ENCODE measurements at places on chromosomes 13 and 19.

DNA sequence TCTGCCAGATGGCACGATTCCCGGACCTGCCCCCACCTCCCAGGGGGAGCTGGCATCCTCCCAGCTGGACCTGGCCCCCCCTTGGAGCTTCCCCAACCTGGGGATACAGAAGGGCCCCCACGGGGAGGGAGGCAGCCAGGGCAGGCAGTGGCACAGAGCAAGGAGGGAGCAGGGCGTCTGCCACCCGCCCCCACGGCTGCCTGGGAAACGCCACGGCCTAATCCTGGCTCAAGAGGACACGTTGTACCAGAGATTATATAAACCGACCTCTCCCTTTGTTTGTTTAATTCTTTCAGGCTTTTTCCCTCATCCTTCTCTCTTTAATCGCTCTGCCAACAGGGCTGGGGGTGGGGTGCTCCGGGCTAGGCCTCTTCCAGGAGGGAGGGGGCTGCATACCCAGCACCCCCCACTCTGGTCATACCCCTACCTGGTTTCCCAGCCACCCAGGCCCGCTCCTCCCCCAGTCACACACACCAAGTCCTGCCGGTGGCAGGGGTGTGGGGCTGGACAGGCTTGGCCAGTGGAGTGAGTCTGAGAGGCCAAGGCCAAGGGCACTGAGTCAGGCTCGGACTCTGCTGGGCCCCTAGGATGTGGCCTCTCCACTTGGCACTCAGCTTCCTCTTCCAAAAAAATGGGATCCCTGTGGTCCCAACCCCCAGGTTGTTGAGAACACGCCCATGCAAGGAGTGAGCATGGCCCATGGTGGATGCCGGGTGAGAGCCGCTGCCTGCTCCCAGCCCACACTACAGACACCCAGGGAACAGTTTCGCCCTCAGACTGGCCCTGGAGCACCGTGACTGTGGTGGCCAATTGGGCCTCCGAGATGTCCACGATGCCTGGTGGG lies 29.5 kb upstream of the NFIC start:
- DNase-seq: no peak

DNA sequence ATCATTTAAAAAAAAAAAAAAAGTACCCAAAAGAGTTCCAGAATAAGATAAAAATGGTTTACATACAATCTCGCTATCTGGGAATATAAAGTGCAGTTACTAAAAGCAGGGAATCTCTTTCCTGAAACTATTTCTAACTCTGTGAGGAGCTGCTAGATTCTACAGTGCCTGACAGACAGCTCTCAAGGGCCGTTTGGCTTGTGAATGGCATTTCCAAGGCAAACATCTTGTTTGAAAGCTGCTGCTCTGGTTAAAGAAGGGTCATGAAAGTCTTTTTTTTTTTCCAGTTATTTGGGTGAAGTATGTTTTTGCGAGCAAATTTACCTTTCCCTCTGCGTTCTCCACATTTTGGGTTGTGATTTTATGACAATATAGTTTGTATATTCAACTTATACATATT lies 29.0 kb upstream of the CEACAM21 start:
- DNase-seq: no peak

- no peak for DNase-seq
Measured at GRCh38 chr19:49938662-49939061, 9.4 kb upstream of the NUP62 start.

DNA sequence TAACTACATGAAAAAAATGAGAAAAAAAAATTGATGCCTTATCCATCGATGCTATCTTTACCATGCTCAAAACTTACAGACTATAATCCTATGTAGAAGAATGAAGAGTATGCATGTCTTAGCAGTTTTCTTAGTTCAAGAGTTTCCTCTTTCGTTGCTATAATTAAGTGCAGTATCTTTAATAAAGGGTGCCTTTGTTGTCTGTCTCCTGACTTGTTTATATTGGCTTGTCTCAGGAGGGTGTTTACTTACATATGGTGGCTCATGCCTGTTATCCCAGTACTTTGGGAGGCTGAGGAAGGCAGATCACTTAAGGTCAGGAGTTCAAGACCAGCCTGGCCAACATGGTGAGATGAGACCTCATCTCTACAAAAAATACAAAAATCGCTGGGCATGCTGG lies 44.3 kb downstream of the MTMR6 start:
- no peak for DNase-seq

DNA sequence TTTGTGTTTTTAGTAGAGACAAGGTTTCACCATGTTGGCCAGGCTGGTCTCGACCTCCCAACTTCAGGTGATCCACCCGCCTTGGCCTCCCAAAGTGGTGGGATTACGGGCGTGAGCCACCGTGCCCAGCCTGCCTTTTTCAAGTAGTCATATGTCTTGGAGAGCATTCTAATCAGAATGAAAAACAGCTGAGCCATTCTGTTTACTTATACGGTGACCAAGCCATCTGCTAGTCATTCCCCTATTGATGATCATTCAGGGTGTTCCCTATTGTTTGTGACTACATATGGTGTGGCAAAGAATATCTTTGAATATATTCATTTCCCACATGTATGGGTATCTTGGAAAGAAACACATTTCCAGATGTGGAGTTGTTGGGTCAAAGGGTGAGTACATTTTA lies 17.2 kb downstream of the BLOC1S3 start:
- no peak for DNase-seq

DNA sequence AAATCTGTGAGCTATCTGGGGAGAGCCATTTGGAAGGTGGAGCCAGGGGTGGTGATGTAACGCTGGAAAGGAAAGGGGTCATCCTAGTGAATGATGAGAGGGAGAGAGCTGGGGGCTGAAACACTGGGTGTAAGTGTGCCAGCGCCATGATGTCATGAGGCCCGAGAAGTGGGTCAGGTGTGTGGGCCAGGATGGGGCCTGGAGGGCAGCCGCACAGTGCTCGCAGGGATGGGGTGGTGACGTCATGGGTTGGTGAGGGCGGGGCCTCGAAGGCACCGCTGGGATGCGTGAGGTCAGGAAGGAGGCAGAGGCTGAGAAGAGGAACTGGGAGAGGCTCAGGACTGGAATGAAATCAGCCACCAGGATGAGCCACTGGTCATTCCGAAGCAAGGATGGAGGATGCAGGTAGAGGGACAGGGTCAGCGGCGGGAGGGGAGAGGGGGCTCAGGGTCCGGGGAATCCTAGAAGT lies 4.4 kb downstream of the CCDC61 start:
- DNase-seq: no peak

- DNase-seq: no peak
Measured at GRCh38 chr13:48094404-48094780, 512 bp downstream of the MED4 start.

DNA sequence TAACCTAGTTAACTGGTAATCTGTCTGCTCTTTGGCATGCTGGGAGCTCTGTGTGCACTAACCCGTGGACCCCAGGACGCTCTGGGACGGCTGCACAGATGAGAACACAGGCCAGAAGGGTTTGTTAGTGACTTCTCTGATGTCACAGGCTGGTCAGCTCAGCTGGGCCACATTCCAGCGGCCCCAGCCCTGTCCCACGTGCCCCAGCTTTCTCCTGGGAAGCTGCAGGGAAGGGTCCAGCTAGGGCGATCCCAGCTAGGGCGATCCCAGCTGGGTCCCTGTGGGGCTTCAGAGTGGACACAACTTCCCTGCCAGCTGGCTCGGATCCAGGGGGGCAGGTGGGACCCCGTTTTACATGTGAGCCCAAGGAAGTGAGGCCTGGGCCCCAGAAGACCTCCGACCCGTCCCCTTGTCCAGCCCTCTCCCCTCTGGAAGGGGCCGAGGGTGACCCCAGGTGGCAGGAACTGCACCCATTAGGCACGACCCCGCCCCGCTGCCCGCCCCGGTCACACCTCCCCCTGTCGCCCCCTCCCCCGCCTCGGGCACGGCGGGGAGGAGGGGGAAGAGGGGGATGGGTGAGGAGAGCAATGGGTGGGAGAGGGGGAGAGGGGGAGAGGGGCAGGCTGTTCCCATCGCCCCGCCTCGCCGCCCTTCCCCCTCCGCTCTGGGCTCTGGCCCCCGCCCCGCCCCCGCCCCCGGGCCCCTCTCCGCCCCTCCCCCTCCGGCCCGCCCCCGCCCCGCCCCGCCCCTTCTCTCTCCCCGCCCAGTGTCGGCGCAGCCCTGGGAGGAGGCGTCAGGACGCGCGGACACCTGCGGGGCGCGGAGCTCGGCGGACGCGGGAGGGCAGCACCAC lies 75.2 kb upstream of the MCF2L start:
- no peak for DNase-seq

DNA sequence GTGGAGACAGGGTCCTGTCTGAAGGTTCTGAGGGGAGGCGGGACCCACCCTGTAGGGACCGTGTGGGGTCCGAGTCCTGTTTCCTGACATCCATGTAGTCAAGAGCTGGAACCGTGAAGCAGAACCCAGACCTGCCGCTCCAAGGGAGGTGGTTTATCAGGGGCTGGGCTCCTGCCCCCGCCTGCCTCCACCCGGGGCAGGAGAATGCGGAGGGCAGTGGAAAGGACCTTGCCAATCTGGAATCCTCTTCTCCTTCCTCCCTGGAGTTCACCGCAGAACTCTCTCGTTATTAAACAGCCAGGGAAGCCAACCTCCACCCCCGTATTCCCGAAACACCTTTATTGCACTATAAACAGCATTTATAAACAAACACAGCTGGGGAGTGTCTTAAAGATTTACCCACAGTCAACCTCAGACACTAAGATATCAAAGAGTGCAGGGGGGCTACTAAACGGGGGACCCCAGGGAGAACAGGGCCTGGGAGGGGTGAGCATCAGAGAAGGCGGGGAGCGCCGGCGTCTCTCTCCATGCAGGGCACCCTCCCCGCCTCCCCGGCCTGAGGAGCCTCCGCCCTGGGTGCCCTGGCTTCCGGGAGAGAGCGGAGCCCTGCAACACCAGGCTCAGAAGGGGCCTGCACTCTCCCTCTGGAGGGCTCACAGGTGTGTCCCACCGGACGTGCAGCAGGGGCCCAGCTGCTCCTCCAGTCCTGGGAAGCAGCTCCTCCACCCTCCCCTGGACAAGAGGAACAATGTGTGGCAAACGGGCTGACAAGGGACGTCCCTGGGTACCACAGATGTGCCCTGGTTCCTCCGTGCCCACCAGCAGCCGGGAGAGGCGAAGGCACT lies 3.6 kb downstream of the C2CD4C start:
- DNase-seq: no peak

- DNase-seq: no peak
Measured at GRCh38 chr13:21615427-21615826, 11.5 kb upstream of the MICU2 start.

- no peak for DNase-seq
Measured at GRCh38 chr13:49958321-49958720, 22.2 kb upstream of the SPRYD7 start.

DNA sequence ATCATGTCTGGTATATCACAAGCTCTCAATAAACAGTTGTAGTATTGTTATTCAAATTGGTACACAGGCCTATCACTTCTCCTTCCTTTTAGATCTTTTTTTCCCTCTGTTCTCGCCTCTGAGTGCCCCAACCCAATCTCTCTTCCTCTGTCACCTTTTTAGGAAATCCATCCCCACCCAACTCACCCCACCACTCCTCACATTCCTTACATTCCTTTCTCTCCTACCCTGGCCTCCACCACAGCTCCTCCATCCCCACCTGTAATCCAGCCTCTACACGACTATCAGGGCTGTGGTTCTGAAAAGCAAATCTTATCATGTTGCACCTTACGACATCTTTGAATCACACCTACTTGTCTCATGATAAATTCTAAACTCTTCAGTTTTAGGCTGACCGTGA lies 545.4 kb upstream of the GPC6 start:
- DNase-seq: no peak

DNA sequence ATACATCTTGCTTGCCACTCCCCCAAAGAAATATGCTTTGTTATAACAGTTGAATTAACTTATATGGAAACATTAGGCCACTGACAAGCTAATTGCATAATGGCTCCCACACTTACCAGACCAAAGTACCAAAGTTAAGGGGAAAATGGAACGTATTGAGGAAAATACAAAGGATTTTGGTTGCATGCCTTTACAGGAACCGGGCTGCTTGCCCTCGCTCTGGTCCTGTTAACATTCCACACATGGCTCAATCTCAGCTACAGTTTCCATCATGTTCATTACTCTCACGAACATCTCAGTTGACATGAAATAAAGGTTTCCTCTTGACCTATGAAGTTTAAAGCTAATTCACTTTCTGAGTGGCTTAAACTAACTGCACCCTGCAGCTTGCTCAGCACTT lies 220.7 kb upstream of the RXFP2 start:
- DNase-seq: no peak

- no peak for DNase-seq
Measured at GRCh38 chr19:43806848-43807247, 4.6 kb upstream of the LYPD5 start.

DNA sequence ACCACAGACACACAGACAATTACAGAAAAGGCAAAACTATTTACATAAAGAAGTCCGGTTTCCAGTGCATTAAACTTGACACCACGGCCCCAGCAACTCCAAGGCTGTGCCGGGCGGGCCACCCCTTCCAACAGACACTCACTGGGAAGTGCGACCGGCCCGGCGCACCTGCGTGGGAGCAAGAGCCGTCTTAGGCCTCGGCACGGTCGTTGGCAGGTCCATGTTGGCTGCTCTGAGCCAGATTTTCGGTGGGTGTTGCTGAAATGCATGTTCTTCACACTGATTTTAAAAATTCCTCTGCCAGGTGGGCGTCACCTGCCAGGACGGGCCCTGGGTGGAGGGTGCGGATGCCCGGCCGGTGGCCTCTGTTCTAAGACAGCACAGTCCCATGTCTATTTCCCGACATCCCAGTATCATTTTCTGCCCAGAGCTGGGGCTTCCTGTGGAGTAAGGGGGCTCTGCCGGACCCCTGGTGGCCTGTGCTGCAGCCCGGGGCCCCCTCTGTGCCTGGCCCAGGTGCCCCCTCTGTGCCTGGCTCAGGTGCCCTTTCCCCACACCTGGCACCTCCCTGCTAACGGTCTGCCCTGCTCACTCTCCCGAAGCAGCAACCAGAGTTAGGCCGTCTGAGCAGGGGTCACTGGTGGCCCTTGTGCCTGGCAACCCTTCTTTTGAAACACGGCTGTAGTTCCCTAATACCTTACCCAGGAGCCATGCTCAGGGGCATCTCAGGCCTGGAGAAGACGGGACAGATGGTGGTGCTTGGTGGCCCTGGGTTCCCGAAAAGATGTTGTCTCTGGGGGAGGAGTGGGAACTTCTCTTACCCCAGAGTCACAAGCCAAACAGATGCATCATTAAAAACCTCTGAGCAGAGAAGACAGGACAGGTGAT lies 9.2 kb downstream of the TMEM255B start:
- no peak for DNase-seq

DNA sequence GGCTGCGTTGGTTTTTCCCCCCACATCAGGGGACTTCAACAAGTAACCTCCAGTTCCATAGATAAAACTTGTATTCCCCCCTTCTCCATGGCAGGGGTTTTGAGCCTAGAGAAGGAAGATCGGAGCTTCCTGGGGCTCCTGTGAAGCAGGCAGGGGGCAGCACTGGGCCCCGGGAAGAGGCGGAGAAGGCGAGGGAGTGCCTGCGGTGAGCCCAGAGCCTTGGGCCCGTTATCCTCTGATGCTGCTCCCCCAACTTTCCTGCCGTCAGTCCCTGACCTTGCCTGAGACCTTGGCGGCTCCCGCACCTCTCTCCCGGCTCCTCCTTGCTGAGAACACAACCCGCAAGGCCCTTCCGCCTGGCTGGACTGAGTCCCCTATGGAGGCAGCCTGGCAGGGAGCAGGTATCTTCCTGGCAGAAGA lies 2.5 kb downstream of the LIPE start:
- DNase-seq: no peak

- DNase-seq: no peak
Measured at GRCh38 chr19:47487551-47488515, 3.8 kb upstream of the KPTN start.

- DNase-seq: no peak
Measured at GRCh38 chr19:3057275-3057714, 5.0 kb downstream of the TLE5 start.
